ENCODE measurements at places on chromosomes 6 and 20.

DNA sequence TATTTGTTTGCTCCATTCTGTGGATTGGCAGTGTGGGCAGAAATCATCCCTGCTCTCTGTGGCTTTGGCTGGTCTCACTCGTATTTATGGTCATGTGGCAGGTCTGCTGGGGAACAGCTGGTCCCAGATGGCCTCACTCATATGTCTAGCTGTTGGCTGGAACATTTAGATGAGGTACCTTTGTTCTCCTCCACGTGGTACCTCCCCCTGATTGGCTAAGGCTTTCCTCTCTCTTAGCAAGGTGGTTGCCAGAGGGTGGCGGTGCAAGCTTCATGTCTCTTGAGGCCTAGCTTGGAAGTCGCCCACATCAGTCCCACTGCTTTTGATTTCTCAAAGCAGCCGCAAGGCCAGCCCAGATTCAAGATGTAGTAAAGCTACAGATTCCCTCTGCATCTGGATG is 348.5 kb upstream of the BTBD3 start:
- DNase-seq: no peak

DNA sequence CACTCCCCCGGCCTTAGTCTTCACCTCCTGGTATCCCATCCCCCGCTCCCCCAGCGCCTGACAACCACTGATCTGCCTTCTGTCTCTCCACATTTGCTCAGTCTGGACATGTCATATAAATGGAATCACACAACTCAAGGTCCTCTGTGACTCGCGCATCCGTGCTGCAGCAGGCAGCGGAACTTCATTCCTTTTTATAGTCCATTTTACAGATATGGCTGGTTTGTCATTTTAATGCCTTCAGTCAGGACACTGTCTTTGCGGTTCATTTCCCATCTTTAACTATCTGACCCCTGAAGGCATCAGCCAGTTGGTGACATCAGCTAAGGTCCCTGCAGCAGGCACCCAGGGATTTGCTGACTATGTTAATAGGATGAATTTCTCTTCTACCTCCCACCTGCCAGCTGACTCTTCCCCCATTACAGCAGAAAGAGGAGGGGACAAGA is 125.7 kb downstream of the ZMYND8 start:
- DNase-seq: no peak

DNA sequence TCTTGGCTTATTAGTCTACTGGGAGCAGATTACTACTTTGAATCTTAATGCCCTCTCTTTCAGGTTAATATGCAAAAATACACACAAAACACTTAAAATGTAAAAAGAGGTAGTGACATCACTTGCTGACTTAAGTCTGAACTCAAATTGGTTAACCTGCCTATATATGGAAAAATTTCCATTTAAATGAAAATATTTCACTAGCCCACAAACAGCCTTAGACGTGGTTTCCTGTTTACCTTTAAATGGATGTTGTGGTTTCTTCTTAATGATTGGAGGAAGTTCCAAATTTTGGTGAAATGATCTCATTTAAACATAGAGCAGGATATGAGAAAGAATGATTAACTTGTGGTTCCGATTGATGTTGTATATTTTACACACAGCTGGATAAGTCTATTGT is 553.7 kb downstream of the CD109 start:
- no peak for DNase-seq

- no peak for DNase-seq
Observed at GRCh38 chr6:148509119-148509799, 166.6 kb downstream of the SASH1 start.

DNA sequence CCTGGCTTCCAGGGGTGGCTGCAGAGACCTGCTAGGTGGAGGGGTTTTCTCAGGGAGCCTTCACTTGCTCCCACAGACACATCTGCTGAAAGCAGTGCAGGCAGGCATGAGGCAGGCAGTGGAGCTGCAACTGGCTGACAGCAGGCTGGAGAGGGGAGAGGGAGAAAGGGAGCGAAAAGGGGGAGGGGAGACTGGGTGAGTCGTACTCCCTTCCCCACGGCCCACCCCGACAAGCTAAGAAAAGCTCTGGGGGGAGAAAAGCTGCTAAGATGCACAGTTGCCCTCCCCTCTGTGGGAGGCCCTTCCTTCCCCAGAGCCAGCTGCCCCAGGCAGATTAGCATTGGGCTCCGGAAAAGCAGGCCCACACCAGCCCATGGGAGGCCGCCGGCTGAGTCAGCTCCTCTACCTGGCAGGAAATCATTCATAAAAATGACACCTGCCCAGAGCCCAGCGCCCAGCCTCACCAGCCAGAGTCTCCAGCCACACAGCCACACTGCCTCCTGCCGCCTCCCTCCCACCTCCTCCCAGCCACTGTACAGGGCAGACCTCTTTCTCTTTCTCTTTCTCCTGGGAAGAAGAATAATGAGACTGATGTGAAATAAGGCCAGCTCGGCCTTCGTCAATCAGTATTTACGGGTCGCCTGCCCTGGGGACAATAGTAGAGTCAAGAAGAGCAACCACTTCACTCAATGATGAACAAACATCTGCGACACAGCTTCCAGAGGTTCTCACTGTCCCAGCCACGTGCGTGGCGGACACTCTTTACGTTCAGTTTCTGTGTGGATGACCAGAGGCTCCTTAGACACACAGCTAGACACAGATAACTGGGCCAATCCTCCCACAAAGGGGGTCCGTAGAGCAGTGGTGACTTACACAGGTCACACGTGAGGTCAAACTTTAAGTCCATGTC is 7.7 kb upstream of the C20orf203 start:
- no peak for DNase-seq

DNA sequence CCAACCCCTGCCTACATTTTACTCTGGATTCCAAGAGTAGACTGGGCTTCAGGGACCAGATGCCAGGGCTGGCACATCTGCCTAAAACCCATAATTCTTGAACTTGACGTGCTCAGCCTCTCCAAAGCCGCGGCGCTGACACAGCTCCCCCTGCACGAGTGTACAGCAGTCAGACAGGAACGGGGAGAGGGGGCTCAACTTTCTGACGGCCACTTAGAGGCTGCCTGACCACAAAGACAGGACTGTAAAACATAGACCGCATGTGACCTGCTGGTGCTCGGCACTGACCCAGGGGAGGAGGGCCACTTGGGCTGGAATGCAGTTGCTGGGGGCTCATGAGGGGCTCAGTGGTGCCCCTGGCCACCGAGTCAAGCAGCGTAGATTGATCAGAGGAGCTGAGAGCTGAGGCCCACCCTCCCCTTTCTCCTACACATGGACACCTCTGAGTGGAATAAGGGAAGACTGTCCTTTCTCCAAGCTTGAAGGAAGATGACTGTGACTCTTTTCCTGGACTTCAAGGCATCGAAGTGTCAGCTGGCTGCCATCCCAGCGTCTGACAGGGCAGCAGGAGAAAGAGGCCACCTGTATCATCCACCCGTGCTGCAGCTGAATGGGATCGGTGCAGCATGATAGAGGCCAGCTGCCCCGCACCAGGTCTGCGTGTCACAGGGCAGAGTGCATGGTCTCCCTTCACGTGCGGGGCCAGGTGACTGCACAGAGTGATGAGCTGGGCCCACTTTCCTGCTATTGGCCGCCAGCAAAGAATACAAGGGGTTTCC is 171.3 kb upstream of the AGPAT4 start:
- DNase-seq: no peak

DNA sequence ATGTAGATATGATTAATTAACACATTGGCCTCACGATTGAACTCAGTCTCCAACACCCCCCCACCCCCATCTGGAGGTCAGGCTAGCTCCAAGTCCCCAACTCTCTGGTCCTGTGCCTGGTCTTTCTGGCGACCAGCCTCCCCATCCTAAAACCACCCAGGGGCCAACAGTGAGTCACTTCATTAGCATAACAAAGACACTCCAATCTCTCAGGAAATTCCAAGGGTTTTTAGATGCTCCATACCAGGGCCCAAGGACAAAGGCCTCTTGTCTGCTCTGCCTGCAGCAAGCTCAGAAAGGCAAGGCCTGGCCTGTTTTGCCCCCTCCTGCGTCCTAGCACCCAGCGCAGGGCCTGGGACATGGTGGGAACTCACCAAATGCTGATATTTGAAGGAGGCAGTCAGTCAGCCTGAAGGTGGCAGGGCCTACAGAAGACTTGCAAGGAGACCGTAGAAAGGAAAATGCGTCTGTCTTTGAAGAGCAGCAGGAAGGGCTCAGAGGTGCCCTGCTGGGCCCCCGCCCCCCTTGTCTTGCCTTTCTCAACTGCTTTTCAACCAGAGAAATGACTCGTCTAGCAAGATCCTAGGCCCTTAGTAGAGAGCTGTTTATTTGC is 184.7 kb downstream of the CDH4 start:
- no peak for DNase-seq

DNA sequence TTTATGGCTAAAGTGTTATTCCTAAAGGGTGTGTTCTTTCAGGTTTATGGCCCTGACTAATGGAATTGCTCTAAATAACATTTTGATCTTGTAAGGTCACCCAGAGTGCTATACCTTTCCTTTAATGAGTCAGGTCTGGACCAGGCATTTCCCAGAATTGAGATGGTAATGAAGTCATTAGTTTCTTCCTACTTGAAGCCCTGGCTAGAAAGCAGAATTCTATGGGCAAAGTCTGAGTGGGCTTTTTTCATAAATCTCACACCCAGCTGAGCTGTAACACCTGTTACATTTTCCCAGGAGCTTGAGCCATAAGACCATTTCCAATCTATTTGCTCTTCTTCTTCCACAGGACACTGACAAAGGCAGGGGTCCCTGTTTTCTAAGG is 122.0 kb upstream of the ID4 start:
- DNase-seq: no peak

DNA sequence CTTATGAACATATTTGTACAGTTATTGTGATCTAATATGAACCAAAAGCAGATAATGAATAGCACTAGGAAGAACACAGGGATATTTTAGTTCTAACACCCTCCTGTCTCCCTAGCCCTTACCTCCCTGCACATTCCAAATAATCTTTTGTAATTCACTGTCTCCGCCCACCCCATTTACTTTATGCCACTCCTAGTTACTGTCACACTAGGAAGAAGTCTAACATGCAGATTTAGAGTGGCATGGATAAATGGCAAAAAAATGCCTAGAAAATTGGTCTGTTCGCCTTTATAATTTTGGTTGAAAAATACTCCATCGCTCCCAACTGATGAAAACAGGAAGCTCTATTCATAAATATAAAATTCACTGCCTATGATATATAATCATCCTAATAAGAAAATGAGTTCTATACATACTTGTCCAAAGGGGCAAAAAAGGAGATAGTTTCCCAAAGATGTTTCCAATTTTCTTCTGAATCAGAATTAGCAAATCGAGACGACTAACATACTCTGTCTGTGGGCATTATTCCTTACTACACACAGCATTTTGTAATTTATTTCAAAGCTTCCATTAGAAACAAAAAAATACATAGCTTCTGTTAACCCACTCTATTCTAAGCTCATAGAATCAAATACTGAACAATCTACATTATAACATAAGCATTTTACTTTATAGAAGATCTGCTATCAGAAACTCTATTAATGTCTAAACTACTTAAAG is 1.3 kb upstream of the RUNX2 start:
- DNase-seq: no peak

DNA sequence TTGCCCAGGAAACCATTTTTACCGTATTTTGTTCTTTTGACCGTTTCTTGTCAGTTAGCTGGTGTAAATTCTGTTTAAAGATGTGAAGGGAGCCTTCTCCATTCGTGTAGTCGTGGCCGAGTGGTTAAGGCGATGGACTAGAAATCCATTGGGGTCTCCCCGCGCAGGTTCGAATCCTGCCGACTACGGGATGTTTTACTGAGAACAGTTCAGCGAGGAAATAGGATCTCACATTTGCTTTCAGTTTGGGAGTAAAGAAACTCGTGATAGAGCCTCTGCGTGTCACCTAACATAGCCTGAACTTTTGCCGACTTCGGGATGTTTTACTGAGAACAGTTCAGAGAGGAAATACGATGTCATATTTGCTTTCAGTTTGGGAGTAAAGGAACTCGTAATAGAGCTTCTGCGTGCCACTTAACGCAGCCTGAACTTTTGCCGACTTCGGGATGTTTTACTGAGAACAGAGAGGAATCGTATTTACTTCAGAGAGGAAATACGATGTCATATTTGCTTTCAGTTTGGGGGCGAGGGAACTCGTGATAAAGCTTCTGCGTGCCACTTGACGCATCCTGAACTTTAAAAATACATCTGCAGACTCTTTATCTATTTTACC is 5.9 kb upstream of the ZNF184 start:
- DNase-seq: peak; percentile 77

DNA sequence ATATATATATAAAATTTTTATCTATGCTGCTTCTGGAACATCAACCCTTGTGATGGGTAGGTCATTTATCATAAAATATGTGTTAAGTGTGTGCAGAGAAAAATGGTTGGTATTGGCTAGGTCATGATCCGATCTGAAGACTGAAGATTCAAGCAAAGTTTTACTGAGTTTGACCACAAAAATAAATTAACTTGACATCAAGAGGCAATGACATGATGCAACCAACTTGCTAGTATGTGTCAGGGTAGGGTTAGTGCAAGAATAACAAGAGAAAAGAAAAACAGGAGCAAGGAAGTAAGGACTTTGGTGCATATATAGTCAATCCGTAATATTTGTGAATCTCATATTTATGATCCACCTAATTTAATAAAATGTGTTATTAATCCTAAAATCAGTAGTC is 1202.0 kb upstream of the ADGRB3 start:
- DNase-seq: no peak

DNA sequence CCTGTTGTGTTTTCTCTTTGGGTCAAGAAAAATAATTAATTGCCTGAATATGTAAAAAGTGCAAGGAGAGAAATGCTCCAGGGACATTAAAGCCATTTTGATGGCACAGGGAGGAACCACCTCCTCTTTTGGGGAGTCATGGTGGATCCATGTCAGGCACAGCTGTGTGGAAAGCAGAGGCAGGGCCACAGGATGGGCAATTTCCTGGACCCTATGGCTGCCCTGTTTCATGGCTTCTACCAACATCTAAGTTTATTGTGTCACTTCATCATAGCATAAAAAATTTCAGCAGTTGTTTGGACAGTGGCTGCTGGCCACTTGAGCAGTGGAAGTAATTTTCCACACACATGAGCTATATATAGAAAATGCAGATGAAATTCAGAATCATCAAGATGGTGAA is 238.2 kb downstream of the SYNE1 start:
- no peak for DNase-seq

GRCh38 chr20:5195655-5196054 is 68.8 kb downstream of the CDS2 start:
- no peak for DNase-seq

GRCh38 chr20:63978319-63979228 is 868 bp downstream of the SAMD10 start:
- no peak for DNase-seq

GRCh38 chr6:51273228-51273961 is 454.7 kb downstream of the TFAP2B start:
- no peak for DNase-seq

- DNase-seq: no peak
Observed at GRCh38 chr20:63597651-63598478, 23.8 kb upstream of the HELZ2 start.

GRCh38 chr6:1436334-1437306 is 47.2 kb downstream of the FOXF2 start:
- DNase-seq: peak; percentile 6

DNA sequence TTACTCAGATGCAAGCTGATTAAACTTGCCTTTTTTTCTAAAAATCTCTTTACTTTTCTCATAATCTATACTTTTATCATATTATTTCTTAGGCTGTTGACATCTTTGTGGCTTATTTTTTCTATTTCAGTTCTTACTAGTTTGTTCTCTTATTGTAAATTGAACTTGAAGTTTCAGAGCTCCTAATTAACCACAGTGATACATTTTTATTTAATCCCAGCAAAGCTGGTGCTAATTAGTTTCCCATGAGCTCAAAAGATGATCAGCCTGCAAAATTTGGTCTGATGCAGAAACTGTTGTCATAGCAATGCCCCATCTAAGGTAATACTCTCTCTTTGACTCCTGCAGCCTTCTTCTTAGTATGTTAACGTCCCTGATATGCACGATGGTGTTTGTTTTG is 170.3 kb downstream of the FUT9 start:
- no peak for DNase-seq

All from NCI-H2081 treated with DMSO at 0.1 percent for 48 hours (cell line).